ENCODE measurements at places on chromosomes 2 and 18.

DNA sequence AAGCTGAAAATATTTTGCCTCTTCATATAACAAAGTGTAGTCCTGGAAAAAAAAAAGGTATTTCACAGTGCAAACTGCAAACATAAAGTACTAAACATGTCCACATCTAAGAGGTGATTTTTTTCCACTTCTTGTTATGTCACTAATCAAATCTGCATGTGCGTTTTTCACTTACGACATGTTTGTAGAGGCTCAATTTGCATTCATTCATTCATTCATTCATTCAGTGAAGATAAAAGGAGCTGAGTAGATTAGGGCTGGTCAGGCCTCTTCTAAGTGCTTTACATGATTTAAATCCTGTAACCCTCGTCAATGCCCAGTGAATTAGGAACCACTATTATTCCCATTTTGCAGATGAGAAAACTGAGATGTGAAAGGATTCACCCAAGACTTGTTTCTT lies 88.5 kb downstream of the KCTD1 start:
- no peak for DNase-seq

DNA sequence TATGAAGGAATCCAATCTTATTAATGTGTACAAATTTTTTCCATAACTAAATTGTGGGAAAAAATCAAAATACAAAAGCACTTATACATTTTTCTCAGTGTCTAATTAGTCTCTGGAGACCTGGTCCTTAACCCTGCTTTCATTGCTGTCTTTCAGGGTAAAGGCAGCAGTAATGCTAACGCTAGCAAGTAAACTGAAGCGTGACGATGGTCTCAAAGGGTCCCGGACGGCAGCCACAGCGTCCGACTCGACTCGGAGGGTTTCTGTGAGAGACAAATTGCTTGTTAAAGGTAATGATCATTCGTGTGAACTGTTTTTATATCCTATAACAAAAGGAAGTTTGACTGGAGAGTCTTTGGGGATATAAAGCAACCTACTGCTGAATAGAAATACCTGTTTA lies 6.1 kb downstream of the UBE2F start:
- no peak for DNase-seq

GRCh38 chr2:150787353-150788093 lies 300.1 kb upstream of the RND3 start:
- DNase-seq, result no peak

DNA sequence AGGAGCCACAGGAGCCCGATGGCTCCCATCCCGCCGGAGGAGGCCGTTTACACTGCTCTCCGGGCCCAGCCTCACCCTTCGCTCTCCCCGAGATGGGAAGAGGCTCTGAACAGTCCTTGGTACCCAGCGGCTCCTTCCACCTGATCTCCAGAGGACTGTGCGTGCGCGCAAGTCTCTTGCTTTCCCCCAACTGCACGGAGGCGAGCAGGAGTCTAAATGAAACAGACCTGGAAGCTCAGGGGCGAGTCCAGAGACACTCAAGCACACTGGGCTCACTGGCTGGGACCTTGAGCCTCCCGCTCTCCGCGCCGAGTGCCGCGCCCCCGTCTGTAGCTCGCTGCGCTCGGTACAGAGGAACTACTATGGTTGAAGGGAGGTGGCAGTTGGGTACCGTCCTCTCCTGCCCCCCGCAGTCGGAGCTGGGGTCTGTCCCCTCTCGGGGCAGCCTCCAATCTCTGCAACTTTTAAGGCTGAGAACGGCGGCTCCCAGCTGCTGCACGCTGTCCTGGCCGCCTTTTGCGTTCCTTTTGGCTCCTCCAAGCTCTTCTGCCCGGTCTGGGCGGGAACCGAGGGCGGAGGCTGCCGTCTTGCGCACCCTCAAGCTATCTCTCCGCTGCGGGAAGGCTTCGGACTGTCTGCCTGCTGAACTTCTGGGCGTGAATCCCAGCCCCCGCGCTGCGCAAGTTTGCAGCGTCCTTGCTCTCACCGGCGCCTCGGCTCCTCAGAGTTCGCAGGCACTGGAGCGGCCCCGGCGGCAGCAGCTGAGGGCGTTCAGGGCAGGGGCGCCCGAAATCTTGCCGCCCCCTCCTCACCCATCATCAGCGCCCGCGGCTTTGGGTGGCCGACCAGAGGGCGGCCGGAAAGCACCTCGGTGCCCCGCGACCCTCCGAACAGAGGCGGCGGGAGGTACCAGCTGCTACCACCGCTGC lies 491 bp downstream of the ALK start:
- DNase-seq, result no peak

- DNase-seq, result no peak
These were observed 37.7 kb downstream of the LHCGR start for GRCh38 chr2:48717846-48718245.

GRCh38 chr2:26542194-26542455 lies 64.2 kb upstream of the OTOF start:
- no peak for DNase-seq

- no peak for DNase-seq
These were observed 480.2 kb upstream of the CHST9 start for GRCh38 chr18:27665264-27665799.

DNA sequence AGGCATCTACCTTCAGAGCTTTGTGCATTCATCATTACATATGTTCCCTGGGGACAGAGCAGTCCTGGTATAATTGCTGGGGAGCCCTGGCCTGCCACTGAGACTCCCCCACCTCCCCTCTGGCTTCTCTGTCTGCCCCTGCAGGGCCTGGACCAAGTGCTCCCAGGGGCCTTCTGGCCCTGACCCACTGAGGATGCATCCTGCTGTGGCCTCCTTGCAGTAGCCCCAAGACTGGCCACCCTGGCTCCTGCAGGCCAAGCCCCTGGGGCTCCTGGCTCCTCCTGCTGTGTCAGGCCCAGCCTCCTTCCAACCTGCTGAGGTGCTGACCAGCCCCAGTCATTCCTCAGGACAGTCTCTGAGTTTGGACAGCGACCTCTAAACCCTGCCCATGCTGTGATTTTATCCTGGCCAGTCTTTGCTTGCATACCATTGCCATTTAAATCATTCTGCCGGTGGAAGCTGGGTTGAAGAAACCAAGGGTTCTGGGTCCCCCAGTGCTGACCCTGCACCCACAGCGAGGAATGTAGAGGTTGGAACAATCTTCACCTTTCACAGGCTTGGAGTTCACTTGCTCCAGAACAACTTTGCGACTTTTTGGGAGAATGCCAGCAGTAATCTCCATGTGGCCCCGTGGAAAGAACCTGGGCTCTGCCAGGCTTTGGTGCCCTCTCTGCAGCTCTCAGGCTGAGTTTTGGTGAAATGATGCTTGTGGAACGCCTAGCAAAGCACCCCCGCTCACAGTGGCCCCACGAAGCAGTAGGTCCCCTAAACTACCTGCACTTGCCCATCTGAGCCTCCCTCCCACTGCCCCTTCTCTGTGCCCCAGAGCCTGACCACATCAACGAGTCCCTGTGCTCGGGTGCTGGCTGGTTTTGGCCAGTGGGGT lies 167.3 kb upstream of the GLI2 start:
- no peak for DNase-seq

DNA sequence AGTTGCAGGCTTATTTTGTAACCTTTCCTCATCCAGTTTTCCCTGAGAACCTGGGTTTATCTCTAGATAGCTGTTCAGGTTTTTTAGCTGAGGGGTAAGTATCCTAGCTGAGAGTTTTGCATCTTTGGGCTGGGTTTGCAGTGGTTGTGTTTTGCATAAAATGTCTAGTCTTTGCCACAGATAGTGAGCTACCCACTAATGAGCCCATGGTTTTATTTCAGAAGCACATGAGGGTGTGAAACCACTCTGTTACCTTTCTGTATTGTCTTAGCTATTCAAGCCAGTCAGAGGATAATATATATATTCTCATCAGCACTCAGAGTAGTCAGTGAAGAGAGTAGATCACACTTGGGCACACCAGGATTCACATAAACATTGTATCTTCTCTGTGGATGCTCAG lies 24.6 kb upstream of the TXNDC2 start:
- no peak for DNase-seq

DNA sequence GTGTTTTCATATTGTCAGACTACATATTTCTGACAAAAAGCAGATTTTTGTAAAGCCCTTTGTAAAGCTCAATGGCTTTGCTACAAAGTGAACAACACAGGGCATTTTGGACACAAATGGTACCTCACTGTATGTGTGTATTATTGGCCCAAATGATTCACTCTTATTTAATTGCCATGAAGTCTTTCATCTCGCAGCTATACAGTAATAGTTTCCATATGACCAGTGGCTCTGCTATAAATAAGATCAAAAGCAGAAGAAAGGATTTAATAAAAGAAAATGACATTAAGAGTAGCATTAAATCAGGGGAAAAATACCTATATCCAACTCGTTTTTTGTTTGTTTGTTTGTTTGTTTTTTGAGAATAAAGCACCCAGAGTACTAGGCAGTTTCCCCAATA lies 284.0 kb upstream of the CCDC68 start:
- DNase-seq, result no peak

DNA sequence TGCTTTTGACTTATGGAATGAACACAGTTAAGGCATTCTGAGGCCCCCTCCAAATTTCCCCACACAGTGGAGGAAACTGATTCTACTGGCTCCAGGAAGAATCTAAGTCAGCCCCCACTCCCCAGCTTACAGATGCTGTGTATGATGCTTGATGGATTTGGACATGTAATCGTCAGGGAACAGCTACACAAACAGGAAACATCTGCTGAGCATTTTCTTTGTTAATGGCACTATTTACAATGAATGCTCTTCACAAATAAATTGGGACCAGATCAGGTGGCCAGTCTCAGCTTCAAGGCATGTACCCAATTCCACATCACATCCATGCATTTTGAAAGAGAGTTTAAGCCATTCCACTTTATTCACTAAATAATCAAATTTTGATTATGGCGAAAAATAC lies 562.3 kb downstream of the SOX11 start:
- DNase-seq, result no peak

GRCh38 chr2:12046641-12047040 lies 300.2 kb downstream of the LPIN1 start:
- DNase-seq, result no peak

DNA sequence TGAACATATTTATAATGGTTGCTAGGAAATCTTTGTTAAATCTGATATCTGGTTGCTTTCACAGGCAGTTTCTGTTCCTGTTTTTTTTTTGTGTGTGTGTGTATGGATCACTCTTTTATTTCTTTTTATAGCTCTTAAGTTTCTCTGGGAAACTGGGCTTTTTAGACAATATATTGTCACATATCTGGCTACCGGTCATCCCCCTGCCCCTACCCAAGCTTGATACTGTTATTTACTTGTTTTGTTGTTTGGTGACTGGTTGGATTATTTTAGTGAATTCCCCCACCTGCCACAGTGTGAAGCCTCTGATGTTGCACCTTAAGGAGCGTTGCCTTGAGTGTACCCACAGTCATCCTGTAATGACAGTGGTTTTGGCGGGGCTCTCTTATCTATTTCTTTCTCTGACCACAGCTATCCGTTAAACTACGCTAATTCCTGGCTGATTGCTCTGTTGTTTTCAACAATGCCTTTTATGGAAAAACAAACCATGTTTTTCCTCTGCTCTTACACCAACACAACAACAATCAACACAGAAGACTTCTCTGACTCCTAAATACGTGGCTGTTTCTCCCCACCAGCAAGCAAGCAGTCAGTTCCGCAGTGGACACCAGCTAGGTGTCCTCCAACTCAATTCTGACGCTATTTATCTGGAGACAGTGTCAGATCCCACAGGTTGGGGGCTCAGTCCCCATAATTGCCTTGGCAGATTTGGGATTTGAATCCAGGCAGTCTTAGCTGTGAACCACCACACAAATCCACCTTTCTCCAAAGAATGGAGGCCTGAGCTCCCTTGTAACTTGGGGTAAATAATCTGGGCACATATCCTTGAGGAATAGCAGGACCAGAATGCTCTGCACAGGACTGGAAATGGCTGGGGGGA lies 10.9 kb downstream of the GNLY start:
- no peak for DNase-seq

DNA sequence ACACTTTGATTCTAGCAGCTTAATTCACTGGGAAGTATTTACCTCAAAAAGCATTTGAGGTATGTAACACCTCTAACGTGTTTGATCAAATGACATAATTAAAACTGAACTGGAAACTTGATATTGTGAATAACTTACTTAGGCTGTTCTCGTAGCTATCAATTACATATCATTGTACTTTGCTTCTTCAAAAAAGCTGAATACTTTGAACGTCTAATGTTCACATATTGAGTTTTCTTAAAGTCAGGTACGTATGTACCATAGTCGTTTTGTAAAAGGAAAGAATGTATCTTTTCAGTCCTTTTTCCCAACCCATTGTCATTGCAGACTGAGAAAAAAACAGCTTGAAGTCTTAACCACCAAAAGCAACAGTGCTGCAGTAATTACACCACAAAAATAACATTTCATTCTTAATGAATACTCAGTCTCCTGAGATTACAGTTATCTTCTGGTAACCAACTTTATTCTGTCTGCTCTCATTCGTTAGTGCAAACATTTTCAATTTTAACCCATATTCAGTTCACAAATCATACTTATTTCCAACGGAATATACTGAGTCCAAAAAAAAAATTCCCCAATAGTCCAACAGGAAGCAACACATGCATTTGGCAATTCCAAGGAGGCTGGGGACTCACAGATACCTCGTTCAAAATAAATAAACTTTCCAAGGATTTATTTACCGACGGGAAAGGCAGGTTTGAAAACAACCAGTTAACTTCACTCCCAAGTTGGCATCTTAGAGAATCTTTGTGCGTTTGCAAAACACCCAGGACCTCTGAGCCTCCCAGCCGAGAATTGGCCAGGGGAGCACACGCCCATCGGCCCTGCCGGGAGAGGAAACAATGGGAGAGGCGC lies 1.1 kb downstream of the CHN1 start:
- no peak for DNase-seq

GRCh38 chr2:27211943-27212625 lies at the start of the genes ATRAID and SLC5A6:
Gene ATRAID, plus strand, starts transcription at chr2:27212041. Its CDS starts 328 bp downstream, at chr2:27212369.
Gene SLC5A6, minus strand, starts transcription at chr2:27212268. Its CDS starts 4,618 bp downstream, at chr2:27207650.
- peak; percentile 70 for DNase-seq

DNA sequence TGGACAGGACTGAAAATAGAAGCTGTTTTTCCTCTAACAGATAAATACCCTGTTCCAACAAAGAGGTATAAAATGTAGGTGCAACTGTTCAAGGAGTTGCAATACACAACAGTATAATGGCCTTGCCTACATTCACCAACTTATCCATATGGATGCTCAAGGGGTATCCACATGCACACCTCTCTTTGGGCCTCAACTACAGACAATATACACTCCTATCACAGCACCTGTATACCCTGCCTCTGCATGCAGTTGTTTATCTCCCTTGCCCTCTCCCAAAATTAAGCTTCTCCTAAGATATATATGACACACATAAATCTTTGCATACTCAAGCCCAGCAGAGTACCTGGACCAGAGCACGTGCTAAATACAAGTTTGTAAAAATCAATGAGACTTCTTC lies 37.3 kb downstream of the DARS1 start:
- no peak for DNase-seq

- DNase-seq, result no peak
These were observed 127.4 kb downstream of the PLCL1 start for GRCh38 chr2:197931661-197932312.

GRCh38 chr2:74620671-74621070 lies 27.5 kb downstream of the M1AP start:
- no peak for DNase-seq

GRCh38 chr2:160224507-160224906 lies 24.4 kb upstream of the ITGB6 start:
- no peak for DNase-seq

Data from effector memory CD4-positive, alpha-beta T cell (primary cell).